Smooth muscle cell of the coronary artery (primary cell): ENCODE measurements at places on chromosomes 7 and 10. TPM values are rescaled to one million over a fixed set of nuclear protein-coding genes. Genes with fewer than 3 reads are reported as not detected.

Gene BCAP29
- 41.8 and 64.4 TPM in 2 replicates for total RNA-seq

Gene ITGA8
- total RNA-seq, result 1.5 and 17.6 TPM in 2 replicates

Gene PTF1A
- total RNA-seq, result not detected in 2 replicates

Gene NKX2-3
- not detected in 2 replicates for total RNA-seq

Gene SRRM3
- total RNA-seq, result 0.23 and 0.53 TPM in 2 replicates

Gene CDNF
- 0.35 and 0.83 TPM in 2 replicates for total RNA-seq

Gene ADAMTS14
- 1.5 and 9.0 TPM in 2 replicates for total RNA-seq
